ENCODE measurements at places on chromosomes 7 and 10. TPM values are rescaled to one million over a fixed set of nuclear protein-coding genes. Genes with fewer than 3 reads are reported as not detected.

DNA sequence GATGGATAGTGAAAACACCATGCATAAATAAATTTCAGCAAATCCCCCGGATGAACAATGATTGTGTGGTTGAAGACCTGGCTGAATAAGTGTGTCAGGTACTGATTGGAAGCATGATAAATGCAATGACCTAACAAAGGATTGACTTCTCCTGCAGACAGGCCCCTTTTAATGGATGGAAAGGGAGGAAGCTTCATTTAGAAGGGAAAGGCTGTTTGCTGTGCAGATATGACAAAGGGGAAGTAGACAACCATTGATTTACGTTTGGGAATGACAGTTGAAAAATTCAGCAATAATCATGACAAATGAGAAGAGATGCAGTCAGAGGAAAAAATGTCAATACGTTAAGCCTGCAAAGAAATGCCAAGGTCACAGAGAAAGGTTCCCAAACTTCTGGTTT is 503.8 kb downstream of the LRMDA start:
- no peak for DNase-seq

DNA sequence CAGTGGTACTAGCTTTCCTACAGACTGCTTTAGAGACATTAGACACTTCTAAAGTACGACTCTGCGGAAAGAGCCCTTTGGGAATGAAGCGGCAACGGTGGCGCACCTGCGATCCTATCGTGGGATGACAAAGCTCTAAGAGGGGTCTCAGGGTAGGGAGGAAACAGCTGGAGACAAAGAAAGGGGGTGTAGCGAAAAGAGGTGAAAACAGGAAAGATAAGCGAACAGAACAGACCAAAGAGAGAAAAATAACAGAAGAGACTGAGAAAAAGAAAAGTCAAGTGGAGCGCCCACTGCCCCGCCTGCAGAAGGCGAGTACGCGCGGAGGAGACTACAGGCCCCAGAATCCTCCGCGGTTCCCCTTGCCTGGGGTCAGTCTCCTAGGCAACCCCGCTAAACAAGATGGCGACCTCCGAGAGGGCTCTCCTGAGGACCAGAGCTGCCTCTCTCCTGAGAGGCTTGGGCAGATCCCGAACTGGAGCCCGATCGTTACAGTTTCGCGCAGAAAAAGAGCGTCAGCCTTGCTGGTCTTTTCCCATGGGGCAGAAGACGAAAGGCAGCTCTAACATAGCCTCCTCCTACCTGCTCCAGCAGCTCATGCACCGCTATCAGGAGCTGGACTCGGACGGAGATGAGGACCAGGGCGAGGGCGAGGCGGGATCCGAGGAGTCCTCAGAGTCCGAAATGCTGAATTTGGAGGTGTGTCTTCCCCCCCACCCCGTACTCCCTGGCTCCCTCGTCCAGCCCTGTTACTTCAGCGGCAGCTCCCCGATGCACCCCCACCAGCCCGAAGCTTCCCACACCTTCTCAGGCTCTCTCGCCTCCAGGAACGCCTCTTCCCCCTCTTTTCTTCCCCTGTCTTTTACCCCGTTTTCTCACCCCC is at the start of gene LRGUK:
TSS of gene LRGUK (plus strand) at position 375 of the 883 bp plus-strand sequence. CDS start at position 403, 28 bp downstream.
- DNase-seq: peak; percentile 90

GRCh38 chr7:113636727-113637421 is 281.9 kb downstream of the PPP1R3A start:
- no peak for DNase-seq

DNA sequence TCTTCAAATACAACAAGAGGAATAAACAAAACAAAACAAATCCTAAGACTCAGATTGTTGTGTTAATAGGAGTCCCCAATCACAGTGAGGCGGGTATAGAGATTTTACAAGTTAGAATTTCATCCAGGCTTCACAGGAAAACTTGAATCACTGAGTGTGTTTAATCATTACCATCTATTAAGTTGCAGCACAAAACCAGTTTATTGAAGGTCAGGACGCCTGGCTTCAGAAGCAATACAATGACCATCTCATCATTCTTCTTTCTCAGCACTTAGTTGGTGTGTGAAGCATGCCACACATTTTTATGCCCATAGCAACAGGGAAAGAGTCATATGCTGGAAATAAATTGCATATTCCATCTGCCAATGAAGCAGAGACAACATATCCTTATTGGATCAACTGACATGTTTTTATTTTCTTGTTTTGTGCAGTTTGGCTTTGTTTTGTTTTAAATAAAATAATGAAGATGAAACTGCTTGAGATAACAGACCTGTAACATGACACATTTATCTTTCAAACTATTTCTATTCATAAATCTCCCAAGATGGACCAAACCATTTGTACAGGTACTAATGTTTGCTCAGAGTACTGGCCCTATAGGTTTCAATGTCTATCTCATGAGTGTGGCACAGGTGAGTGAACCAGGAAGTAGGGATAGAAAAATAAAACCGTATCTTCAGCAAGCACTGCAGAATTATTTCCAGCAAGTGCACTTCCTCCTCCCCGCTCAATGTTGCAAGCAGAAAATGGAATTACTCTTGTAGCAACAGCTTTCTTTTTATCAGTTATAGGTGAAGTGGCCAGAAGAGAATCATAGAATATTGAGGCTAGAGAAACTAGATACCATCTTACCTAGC is 40.4 kb downstream of the TAC1 start:
- no peak for DNase-seq

DNA sequence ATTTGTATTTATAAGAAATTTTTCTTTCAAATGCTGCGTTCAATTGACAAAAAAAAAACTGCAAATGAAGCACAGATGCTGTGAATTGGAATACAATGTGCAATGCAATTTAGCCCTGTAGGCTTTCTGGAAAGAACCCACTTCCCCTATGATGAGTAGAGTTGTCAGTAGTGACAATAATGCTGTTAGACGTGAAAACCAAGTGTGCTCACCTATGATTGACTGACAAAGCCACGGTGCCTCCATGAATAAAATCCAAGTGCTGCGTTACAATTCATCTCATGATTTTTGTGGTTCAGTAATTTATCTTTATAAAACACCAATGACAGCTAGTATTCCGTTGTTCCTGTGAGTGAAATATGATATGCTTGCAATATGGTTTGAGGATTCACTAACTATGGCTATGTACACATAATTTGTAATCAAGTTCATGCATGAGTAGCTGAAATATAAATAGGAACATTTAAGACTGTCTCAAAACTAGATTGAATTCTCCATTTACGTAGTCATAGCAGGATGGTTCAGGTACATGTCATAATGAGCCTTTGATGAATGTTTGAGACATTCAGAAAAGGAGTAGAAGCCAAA is 1160.3 kb downstream of the CNTNAP2 start:
- DNase-seq: no peak

- no peak for DNase-seq
Measured at GRCh38 chr7:16933296-16934279, 51.8 kb upstream of the AGR3 start.

DNA sequence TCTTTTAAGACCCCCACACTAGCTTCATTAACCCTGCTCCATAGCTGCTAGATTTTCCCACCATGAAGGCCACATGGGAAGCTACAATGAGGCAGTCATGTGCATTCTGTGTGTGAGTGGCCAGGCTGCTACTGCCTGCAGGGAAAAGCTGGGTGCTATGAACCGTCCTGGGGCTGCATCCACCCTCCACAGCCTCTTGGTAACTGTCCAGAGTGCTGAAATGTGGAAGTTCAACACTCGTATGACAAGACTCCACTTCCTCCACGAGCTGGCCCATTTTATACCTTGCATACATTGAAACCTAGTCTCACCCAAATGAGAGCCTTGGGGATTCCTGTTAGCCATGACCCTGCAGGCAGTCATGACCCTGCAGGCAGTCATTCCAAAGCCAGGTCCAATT is 59.4 kb downstream of the CUZD1 start:
- DNase-seq: no peak

DNA sequence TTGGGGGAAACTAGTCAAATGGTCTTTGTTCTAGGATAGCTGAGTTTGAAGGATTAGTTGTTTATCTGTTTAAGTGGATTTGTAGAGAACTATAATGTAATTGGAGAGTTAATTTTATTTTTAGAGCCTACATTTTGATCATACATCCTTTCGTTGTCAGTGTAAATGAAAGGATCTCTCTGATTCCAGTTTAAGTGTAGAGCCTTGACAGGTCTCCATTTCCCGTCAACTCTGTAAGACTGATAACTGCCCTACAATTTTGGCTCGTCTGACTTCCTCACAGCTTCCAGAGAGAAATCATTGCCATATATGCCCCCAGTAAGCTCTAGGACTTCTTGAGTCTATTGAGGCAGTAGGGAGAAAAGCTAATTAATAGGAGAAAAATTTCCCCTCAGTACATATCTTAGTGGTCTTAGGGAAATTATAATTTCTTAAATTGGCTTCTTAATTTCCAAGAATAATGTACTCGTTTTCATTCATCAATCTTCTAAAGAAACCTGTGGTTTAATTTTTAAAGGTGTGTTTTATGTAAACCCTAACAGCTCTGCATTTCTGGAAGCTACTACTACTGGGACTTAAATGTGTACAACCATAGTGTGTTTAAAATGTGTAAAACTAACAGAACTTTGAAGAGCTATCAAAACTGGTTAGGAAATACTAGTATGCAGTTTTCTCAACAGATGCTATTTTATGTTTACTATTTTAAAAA is 3.8 kb downstream of the KMT2E start:
- DNase-seq: no peak

GRCh38 chr10:112136486-112137153 is 46.9 kb downstream of the GPAM start:
- no peak for DNase-seq

DNA sequence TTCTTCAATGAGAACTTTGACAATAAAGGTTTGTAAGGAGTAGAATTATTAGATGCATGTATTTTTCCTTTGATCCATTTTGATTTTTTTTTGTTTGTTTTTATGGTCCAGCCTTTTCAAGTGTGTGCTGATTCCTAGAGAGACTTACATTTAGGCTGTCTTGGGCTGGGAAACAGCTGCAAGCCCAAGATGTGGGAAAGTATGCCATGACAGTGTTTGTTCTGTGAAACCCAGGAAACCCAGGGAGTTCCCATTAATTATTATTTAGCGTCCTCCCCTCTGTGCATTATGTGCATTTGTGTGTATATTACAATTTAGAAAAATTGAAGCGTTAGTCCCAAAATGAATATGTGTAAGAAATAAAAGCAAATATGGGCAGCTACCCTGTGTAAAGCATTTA is 216.7 kb downstream of the ABCA13 start:
- DNase-seq: no peak

GRCh38 chr7:121351682-121352081 is 22.9 kb downstream of the WNT16 start:
- DNase-seq: no peak

- no peak for DNase-seq
Measured at GRCh38 chr10:132574783-132575319, 37.3 kb downstream of the INPP5A start.

DNA sequence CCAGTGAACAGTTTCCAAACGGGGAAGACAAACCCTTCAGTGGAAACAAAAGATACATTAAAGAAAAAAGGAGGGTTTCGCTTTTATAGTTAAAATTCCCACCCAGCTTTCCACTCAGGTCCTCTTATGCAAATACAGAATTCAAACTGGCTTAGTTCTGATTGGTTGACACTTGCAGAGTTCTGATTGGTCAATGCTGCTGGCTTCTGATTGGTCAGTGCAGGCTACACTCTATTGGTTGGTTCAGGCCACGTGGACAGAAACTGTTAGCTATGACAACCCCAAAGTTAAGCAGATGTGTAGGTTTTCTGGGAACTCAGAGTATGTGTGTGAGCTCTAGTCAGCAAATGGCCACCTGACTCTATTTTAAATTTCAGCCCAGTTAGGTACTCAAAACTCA is 80.0 kb downstream of the FBXL13 start:
- no peak for DNase-seq

- no peak for DNase-seq
Measured at GRCh38 chr7:143849785-143850479, 52.0 kb downstream of the TCAF1 start.

DNA sequence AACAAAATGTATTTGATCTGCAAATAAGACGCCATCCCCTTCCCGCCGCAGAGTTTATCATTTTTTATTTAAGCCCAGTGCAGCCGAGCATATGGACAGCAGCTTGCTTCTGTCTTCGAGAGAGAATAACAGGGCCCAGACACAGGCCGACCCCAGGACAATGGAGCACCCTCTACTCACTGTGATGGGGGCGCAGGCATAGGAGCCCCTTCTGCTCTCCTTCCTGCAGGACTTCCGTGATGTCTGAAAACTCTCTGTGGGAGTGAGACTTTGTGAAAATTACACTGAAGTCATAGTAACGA is 134.8 kb downstream of the OAT start:
- DNase-seq: no peak

GRCh38 chr10:88830643-88831268 is 20.9 kb downstream of the ANKRD22 start:
- no peak for DNase-seq

The MSS51 gene
- 5.6 TPM for polyA plus RNA-seq

The LIPM gene
- polyA plus RNA-seq: not detected

The ZNF503 gene
- 5.2 TPM for polyA plus RNA-seq

The UPK3B gene
- polyA plus RNA-seq: not detected

The SPDYE11 gene
- polyA plus RNA-seq: not detected

The WDR86 gene
- 0.17 TPM for polyA plus RNA-seq

The KIAA1549 gene
- 0.49 TPM for polyA plus RNA-seq
